ENCODE measurements at places on chromosomes 12 and 14. TPM values are rescaled to one million over a fixed set of nuclear protein-coding genes. Genes with fewer than 3 reads are reported as not detected.

Gene GLT1D1
- polyA plus RNA-seq: 24.0 TPM

Gene CLEC7A
- polyA plus RNA-seq: 2.5 TPM

Gene CHGA
- 142 TPM for polyA plus RNA-seq

Gene GPRC5D
- polyA plus RNA-seq: 0.53 TPM

Gene TMTC1
- 28.1 TPM for polyA plus RNA-seq

Gene NABP2
- polyA plus RNA-seq: 48.3 TPM

Gene RAD9B
- polyA plus RNA-seq: 1.7 TPM

Gene SLC11A2
- 65.1 TPM for polyA plus RNA-seq

Gene SNW1
- 54.6 TPM for polyA plus RNA-seq

Gene ANO4
- polyA plus RNA-seq: 25.0 TPM

Gene CLIP1
- polyA plus RNA-seq: 52.2 TPM

Gene DNAH10
- polyA plus RNA-seq: 15.9 TPM

Gene FGF23
- not detected for polyA plus RNA-seq

Gene TMEM63C
- 22.8 TPM for polyA plus RNA-seq

Gene SIX6
- polyA plus RNA-seq: not detected

Gene SMARCD1
- polyA plus RNA-seq: 126 TPM

Gene PTHLH
- 4.3 TPM for polyA plus RNA-seq

Gene RNU4-1
- not detected for polyA plus RNA-seq

Gene SLCO1B1
- polyA plus RNA-seq: not detected

Gene TAS2R13
- not detected for polyA plus RNA-seq

Gene KRT1
- 0.51 TPM for polyA plus RNA-seq

Gene TESPA1
- 0.27 TPM for polyA plus RNA-seq

Gene C12orf54
- 0.86 TPM for polyA plus RNA-seq

Gene NTS
- polyA plus RNA-seq: 8.5 TPM

Gene HOXC12
- polyA plus RNA-seq: not detected

Gene KLRC4
- polyA plus RNA-seq: 4.2 TPM

Gene ARHGDIB
- 43.5 TPM for polyA plus RNA-seq

Gene LRRC10
- polyA plus RNA-seq: 0.06 TPM

Gene SLC7A8
- 18.7 TPM for polyA plus RNA-seq

Gene POTEG
- polyA plus RNA-seq: 0.09 TPM

Gene MYH7
- polyA plus RNA-seq: 2.9 TPM

Data from spinal cord (tissue), 10 donors.